ENCODE measurements at places on chromosomes 4 and X.
A peak's percentile ranks its signal among the peaks of the same experiment; 100 is the strongest.

DNA sequence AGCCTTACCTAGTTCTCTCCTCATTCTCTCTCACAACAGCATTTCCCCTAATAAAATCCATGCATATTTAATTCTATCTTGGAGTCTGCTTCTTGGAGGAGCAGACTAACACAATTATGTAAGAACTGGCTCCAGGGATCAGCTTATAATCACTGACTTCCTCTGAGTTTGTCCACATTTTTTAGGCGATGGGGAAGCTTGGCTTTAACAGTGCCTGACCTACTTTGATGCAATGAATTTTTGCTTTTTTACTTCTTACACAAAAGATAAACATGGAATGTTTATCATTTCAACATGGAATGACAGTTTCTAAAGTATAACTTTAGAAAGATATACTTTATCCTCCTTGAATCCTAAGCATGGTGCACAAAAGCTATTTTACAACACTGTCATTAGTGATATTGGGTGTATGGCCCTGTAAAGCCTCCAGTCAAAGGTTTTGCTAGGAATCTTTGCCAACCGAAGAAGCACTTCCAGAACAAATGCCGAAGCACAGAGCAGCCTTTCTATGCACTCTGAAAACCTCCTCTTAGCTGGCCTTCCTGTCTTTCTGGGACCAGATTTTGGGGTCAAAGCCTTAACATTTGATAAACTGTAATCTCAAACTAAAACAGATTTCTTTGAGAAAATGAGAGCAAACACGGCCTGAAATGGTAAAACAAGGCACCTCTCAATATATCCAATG lies 736 bp downstream of the BDH2 start:
- peak; percentile 28 for DNase-seq

- peak; percentile 3 for DNase-seq
Measured at GRCh38 chr4:79623021-79623870, 215.2 kb upstream of the GK2 start.

GRCh38 chrX:77450996-77451395 lies 3.8 kb downstream of the FGF16 start:
- DNase-seq = peak; percentile 47

DNA sequence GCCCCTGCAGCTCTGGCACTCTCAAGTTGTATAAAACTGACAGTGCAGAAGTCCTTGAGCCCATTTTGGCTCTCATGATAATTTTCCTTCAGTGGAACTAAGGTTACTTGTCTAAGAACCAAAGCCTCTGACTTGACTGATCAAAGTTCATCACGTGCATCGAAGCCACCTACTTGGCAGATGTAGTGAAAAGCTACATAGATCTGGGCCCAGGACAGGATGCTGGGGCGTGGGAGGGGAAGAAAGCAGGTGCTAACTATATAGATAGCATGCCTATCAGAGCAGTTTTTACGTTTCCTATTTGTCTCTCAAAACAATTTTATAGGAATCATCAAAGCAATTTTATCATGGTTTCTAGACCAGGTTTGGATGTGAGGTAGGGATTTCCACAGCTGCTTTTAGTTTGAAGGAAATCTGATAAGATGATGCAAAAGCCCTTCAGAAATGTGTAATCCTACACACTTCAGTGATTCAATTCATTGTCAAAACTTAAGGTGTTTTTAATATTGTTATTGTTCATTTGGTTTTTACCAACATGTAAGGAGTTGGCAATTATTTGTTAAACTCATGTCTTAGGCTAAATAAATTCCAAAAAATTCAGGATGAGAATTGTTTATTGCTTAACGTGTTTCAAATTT lies 1.2 kb upstream of the CD40LG start:
- DNase-seq = no peak

GRCh38 chrX:123884809-123885408 lies 25.1 kb downstream of the XIAP start:
- peak; percentile 70 for DNase-seq

DNA sequence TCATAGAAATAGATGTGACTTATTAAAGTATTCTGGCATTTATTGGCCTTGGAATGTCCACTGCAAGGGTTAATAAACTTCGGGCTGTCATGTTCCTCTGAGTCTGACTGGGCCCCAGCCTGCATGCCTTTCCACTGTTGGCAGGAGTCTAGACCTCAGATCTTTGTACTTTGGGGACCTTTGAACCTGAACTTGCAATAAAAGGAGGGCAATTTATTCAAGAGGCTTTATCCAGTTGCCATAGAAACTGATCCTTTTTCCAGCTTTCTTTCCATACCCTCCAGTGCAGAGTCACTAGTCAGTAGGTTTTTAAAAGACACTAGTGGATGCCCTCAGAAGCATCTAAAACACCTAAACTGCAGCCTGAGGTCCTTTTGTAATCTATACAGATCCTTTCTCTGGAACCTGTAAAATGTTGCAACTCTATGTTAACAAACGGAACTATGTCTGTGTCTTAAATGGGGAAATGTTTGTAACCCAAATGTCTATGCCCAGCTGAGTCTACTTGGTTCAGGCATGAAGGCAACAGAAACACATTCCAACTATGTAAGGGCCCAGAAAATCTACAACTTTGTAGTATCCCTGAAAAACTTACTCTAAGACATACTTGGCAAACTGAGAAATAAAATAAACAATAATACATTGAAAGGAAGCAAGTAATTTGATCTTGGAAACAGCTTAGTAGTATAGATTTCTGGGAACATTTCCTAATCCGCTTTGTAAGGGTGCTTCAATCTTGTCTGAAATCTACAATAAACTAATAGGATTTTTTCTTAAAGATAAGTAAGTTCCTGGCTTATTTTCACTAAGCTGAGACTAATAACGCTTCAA lies 41.5 kb downstream of the SOWAHB start:
- DNase-seq = peak; percentile 77

- peak; percentile 58 for DNase-seq
Measured at GRCh38 chr4:2366252-2367192, 51.9 kb downstream of the ZFYVE28 start.

DNA sequence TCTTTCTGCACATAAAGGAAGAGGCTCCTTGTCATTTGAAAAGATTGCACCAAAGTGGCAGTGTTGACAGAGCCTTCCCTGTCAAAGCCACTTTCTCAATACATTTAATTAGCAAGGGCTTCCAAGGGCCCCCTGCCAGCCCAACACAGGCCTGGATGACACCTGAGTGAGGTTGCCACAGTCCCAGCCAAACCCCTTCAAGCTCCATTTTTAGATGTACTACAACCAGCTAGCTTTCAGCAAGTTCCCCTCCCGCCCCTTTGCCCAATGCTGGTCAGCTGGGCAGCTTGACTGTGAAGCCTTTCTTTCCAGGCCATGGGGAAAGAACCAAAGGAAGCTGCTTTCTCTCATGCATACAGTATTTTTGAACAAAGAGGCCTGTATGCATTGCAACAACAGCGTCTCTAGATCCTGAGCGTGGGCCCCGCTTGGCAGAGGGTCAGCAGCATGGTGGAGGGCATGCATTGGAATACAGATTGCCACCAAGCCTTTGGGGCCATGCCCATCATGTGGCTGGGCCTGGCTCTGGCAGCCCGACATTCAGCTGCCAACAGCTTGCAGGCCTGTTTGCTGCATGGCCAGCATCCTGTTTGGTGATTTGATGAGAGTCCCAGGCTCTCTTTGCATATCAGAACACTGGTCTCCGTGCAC lies 261.1 kb upstream of the GATB start:
- no peak for DNase-seq
